ENCODE measurements at places on chromosomes 12 and 14.

- DNase-seq, result no peak
These were observed 42.9 kb downstream of the WNK1 start for GRCh38 chr12:795305-795704.

DNA sequence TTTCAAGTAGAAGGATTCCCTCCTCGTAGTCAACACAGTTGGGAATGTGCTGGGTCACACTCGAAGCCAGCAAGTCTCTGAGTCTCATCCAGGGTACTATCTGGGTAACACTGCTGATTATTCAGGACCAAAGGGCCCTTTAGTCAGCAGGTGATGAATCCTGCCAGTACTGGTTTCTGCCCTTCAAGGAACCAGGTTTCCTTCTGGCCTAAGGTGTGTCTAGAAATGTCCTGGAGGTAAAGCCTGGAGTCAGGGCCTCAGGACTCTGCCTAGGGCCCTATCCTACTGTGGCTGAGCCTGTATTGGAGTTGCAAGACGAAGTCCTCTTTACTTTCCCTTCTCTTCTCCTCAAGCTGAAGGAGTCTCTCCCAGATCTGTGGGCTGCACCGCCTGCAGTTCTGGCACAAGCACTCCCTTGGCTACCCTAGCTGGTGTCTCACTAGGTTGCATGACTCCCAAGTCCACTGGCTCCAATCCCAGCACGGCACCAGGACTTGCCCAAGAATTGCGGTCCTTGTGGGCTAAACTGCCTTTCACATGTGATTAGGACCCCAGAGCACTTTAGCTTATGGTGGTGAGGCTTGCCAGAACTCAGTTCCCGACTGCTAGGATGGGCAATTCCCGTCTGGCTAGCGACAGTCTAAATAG, 193.7 kb upstream of the PDE3A start:
- no peak for DNase-seq

DNA sequence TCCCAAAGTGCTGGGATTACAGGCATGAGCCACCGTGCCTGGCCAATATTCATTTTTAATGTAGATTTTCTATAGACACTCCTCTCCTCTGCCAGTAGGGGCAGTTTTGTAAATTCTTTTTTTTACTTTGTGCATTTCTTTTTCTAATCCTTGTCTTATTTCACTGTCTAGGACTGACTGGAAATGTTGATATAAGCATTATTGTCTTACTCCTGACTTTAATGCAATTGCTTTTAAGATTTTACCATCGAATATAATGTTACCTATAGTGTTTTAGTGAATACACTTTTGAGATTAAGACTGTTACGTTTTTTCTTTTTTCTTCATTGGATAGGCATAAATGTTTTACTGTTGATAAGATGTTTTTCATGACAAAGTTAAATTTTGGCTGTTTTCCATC, 35.4 kb upstream of the EMP1 start:
- no peak for DNase-seq

GRCh38 chr14:69152181-69152901, 578 bp downstream of the DCAF5 start:
- DNase-seq, result no peak

GRCh38 chr14:55152052-55152753, 23.2 kb downstream of the LGALS3 start:
- no peak for DNase-seq

- DNase-seq, result no peak
These were observed 607.1 kb downstream of the SOX5 start for GRCh38 chr12:23342407-23342806.

DNA sequence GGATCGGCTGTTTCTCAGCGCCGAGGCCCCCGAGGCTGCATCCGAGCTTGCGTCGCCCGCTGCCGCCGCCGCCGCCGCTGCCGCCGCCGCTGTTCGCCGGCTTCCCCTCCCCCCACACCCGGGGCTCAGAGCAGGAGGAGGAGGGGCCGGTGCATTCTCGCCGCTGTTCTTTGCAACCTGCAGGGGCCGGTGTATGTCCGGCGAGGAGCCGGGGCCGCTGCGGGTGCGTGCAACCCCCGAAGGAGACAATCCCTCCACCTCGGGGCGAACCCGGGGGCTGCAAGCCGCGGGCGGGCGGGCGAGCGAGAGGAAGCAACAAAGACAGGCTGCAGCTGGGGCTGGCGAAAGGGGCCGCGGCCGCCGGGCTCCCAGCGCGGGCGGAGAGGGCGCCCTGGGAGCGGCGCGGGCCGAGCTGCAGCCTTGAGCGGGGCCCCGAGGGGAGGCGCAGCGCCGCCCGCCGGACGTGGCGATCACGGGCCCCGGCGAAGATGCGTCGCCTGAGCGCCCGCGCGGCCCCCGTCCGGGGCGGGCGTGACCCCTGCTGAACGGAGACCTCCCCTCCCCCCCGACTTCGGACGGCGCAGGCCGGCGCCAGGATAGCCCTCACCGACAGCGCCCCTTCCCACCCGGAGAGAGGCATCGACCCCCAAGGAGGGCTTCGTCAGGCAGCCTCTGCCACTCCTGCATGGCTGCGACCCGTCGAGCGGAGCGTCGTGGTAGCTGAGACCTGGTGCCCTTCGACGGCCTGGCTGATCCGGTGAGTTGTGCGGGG, 702 bp downstream of the FAM222A start:
- DNase-seq, result peak; percentile 65

GRCh38 chr12:1994429-1995143, 9.7 kb downstream of the DCP1B start:
- DNase-seq, result no peak

- peak; percentile 73 for DNase-seq
These were observed 1.4 kb downstream of the FIGNL2 start for GRCh38 chr12:51846911-51847642.

GRCh38 chr14:98634043-98634820, 637.8 kb downstream of the BCL11B start:
- no peak for DNase-seq

DNA sequence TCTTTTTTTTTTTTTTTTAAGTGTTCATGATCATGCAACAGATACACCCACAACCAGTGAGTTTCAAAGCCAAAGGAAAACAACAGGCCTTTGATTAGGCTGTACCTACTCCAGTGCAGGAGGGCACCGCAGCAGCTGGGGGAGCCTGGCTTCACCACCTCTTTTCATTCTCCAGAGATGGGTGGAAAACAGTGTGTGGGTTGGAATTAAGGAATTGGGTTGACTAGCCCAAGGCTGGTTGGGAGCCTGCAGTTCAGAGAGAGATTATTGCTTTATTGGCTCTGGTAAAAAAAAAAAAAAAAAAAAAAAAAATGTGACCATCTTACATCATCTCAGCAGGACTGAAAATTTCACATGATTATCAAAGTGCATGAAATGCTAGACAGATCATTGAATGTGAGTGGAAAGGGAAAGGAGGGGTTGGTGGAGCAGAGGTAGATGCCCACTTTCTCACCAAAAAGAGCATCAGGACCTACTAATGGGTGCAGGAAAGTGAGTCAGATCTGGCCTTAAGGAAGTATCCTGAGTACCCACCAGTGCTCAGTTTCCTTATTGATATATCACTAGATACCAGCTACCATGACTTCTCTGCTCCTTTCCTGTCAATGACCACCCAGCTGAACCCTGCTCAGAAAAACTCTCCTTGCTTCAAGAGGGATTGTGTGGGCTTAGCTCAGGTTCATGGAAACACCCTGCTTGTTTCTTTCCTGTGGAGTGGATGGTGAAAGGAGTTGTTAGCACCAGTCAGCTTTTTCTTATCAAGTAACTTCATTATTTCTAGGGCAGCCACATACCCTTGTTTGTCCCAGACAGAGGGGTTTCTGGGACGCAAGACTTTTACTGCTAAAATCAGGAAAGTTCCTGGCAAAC, 54.8 kb upstream of the DYRK2 start:
- DNase-seq, result no peak

DNA sequence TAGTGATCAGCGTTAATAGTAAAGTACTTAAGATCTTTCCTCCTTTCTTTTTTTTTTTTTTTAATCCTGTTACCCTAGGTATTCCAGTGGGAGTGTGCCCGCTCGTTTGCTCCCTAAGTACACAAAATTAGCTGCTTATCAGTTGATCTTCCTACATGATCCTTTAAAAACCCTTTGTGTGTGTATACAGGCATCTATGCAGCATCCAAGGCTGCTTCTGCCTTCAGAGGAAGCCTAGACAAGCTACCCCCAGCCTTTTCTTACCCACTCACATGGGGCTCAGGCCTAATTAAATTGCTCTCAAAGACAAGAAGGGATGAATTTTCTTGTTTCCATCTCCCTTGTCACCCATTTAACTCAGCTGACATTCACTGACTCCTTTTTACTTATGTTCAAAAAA, 343.4 kb upstream of the LMO3 start:
- no peak for DNase-seq

- no peak for DNase-seq
These were observed 31.1 kb upstream of the DUSP6 start for GRCh38 chr12:89383235-89384049.

DNA sequence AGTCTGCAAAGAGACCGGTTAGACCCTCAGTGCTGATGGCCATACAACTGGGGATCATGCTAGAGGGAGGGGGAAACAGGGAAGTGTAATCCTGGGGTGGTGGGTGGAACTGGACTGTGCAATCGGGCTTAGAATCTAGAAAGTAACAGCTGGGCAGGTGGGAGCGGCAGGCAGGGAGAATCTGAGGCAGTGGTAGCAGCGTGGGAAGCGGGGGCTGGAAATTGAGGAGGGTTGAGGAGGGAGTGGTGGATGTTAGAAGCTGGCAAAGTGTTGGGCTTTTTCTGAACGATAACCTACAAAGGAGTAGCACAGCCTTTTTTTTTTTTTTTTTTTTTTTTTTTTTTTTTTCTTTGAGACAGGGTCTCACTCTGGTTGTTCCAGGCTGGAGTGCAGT, 3.1 kb upstream of the IGFBP6 start:
- no peak for DNase-seq

- no peak for DNase-seq
These were observed 39.4 kb upstream of the FBRSL1 start for GRCh38 chr12:132450418-132451171.

DNA sequence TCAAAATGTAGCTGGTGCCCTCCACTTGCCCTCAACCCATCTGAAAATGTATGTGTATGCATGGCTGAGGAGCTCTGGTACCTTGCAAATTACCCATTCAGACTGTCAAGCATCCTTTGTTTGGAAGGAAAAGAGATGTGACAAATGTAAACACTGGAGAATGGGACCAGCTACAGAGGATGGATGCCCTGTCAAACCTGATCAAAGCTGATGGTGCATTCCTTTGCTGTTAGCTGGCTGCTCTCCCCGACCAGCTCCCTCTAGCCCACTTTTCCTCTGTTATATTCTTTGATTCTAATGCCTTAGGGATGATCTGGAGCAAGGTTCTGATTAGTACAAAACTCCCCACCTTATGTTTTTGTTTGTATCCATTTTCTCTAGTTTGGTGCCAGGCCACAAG, 310.3 kb downstream of the C12orf75 start:
- no peak for DNase-seq

DNA sequence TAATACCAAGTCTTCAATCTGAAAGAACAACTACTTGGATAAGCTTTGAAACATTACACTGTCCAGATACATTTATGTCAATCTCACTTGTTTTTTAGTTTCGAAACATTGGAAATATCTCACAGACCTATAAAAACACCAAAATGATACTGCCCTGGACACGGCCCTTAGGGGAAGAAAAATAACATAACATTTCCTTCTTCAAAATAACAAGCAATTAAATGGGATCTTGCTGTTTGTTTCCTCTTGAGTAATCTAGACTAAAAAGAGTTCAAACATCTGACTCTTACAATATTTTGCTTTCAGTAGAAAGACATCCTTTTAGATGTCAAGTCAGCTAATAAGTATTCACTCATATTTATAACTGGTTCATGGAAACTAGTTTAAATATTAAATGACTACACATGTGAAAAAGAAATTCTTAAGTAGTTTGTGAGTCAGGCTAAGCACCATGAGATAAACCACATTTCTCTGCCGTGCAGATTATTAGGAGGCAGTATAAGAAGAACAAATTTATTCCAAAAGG, 87.5 kb downstream of the EPS8 start:
- DNase-seq, result no peak

GRCh38 chr14:74952697-74953484, 2.5 kb downstream of the PGF start:
- no peak for DNase-seq

DNA sequence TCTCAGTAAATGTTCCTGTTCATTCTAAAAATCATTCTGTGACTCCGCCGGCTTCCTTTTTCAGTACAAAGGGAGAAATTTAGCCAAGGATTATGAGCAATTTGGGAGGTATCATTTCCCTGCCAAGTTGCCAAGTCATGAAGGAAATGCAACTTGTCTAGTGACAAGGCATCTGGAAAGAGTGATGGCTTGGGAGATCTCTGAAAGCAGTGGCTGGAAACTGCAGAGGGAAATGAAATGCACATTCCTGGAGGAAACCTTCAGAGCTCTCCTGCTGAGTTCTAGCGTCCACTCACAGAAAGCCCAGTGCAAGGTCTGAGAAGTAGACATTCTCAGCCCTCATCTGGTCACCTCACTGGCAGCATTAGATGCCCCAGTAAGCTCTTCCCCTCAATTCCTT, 91.7 kb downstream of the GALC start:
- no peak for DNase-seq

DNA sequence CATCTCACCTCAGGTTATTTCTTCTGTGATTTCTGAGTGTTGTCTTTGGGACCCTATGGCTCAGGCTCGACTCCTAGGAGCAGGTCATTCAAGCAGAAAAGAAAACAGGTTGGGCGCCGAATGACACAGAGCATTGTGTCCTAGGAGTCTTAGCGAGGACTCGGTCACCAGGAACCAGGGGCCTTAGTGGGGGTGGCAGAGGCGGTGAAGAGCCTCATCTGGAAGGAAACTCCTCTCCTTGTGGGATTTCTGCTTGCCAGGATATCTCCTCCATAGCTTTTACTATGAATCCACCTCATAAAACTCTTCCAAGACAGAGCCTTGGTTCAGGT, 630 bp downstream of the PLEKHH1 start:
- DNase-seq, result no peak

- DNase-seq, result no peak
These were observed 238.9 kb upstream of the LMO3 start for GRCh38 chr12:16844875-16845274.

- DNase-seq, result no peak
These were observed 34.9 kb upstream of the SYT1 start for GRCh38 chr12:78829690-78830089.

DNA sequence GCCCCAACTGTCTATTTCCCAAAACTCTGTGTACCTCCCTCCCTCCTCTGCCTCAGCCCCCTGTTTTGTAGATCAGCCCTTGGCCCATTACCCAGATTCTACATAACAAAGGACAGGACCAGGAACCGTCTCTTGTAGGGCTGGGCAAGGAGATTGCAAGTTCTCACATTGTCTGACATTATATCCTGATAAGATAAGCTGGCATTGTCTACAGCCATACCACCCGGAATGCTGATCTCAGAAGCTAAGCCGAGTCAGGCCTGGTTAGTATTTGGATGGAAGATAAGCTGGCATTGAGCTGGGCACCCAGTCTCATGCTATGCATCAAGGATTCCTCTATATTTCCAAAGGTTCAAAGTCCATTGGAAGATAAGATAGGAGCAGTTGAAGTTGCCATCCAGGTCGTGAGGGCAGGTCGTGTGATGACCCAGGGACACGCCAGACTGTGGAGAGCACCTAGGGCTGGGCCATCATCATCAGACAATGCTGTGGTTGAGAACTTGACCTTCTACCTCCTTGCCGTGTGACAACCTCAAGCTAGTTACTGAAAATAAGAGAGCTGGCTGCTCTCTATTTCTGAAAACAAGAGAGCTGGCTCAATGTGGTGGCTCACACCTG, 29.5 kb downstream of the PHETA1 start:
- no peak for DNase-seq

GRCh38 chr14:101810897-101811621, 49.5 kb downstream of the PPP2R5C start:
- DNase-seq, result no peak

All from heart left ventricle (tissue), 16 donors.